ENCODE measurements at places on chromosomes 2 and 18.

DNA sequence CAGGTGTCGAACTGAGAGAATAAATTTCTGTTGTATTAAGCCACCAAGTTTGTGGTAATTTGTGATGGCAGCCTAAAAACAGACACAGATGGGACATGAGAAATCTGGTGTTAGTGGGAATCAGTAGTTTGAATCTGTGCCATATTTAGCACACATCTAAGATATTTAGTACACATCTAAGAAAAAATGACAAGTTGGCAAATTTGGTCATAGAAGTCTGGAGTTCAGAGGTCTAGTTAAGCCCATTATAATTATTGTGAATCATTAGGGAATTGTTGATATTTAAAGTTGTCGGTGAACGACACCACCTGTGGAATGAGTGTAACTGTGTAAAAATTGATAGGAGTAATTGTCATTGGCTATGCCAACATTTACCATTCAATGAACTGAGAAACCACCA, 1138.8 kb upstream of the TMEFF2 start:
- DNase-seq, result no peak

- DNase-seq, result no peak
Measured at GRCh38 chr2:7338961-7339360, 421.7 kb downstream of the RNF144A start.

DNA sequence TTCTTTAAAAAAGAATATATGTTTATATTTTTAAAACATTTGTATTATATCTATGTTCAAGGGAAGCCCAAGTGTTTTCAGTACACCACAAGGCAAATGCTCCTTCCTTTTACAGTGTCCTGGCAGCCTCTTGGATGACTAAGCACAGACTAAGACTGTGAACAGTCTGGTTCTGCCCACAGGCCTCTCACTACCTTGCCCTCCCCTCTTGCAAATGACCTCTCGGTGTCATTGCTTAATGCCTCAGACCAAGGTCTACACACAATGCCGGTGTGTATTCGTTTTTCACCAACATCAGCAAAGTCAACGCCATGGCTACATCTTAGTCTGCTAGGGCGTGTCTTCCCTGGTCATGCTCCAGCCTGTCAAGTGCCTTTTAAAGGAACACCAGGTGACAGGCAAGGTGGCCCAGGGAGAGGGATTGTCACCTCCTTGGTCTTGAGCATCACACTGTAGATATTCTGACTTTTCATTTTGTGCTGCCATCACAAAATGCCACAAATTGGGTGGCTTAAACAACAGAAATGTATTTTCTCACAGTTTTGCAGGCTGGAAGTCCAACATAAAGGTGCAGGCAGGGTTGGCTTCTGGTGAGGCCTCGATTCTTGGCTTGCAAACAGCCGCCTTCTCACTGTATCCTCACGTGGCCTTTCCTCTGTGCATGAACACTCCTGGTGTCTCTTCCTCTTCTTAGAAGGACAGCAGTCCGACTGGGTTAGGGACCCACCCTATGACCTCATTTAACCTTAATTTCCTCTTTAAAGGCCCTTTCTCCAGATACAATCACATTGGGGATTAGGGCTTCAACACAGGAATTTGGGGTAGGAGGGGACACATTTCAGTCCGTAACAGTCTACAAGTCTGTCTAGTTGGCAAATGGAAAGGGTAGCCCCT, 266.5 kb downstream of the KLHL29 start:
- DNase-seq, result no peak

DNA sequence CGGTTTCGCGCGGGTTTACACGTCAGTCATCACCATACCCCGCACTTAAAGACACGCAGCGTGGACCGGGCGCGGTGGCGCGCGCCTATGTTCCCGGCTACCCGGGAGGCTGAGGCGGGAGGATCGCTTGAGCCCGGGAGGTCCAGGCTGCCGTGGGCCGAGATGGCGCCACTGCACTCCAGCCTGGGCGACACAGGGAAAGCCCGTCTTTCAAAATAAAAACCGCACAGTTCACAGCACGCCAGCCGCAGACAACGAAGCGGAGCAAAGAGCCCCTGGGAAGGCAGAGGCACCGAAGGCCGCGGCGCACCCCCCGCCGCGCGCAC, 328 bp downstream of the DTYMK start:
- DNase-seq, result no peak

GRCh38 chr2:5986801-5987787, 294.9 kb downstream of the SOX11 start:
- no peak for DNase-seq

- DNase-seq, result no peak
Measured at GRCh38 chr2:100146657-100146960, 4.2 kb upstream of the AFF3 start.

Measured in HS-27A (cell line).